Activated CD4-positive, alpha-beta memory T cell treated with anti-CD3 and anti-CD28 coated beads, Interleukin-2, amount 10 ng/mL, durations not matched to agents 7 days and 5 days (primary cell): ENCODE measurements at places on chromosomes 2 and 18. TPM values are rescaled to one million over a fixed set of nuclear protein-coding genes. Genes with fewer than 3 reads are reported as not detected.

ZNF516 gene
- 3.9 TPM for total RNA-seq

TUBA3E gene
- not detected for total RNA-seq

UGT1A5 gene
- total RNA-seq: not detected

NEU2 gene
- not detected for total RNA-seq

PNO1 gene
- total RNA-seq: 8.0 TPM

UGT1A10 gene
- not detected for total RNA-seq

PID1 gene
- total RNA-seq: not detected

MYL12B gene
- 371 TPM for total RNA-seq

PXDN gene
- total RNA-seq: not detected

CFC1B gene
- total RNA-seq: not detected

CXCR1 gene
- total RNA-seq: 2.7 TPM

SCN7A gene
- not detected for total RNA-seq

HEATR5B gene
- 19.3 TPM for total RNA-seq

CEP76 gene
- total RNA-seq: 14.8 TPM

IL1R1 gene
- 1.3 TPM for total RNA-seq

C1GALT1C1L gene
- not detected for total RNA-seq

POTEI gene
- not detected for total RNA-seq

CD8B2 gene
- not detected for total RNA-seq

DSEL gene
- total RNA-seq: 0.18 TPM

LHCGR gene
- total RNA-seq: not detected

GRCh38 chr2:11553661-11554398 is 20.0 kb downstream of the GREB1 start:
- DNase-seq: no peak

- no peak for DNase-seq
Observed at GRCh38 chr2:192377173-192377572, 182.4 kb upstream of the TMEFF2 start.

GRCh38 chr18:39599251-39599650 is 2033.7 kb upstream of the CELF4 start:
- DNase-seq: no peak

- DNase-seq: no peak
Observed at GRCh38 chr2:224171226-224171625, 132.1 kb upstream of the SERPINE2 start.

GRCh38 chr2:1563943-1564891 is 151.0 kb downstream of the TPO start:
- peak; percentile 27 for DNase-seq

DNA sequence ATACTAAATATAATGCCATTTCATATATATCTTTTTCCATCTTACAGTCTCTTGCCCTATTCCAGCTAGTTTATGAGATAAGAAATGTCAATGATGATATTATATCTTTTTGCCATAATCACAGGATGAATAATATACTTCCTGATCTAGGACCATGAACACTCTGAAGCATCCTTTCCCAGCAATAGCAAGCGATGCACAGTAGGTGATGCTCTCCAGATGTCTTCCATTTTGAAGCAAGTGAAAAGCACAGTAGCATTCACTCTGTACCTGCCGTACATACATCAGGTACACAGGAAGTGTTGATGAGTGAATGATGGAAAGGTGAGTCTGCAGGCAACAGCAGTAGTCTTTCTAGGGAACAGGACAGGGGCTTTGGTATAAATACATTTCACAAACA is 8.6 kb upstream of the SULT1C4 start:
- DNase-seq: no peak

DNA sequence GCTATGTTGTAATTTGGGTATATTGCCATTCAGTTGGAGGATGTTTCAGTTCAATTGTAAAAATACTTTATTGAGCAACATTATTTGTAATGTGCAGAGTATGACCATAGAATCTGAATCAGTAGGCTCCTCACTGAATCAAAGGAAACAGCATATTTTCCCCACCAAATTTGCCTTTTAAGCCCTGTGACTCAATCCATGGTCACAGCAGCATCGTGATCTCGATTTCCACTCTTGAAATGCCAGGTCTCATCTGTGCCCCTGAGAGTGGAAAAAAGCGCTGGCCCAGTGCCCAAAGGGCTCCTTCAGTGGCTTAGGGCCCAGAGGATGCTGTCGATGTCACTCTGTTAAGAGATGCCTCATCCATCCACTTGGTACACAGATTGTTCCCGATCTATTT is 57.5 kb downstream of the FHOD3 start:
- DNase-seq: no peak

- no peak for DNase-seq
Observed at GRCh38 chr2:227480528-227480927, 8.6 kb downstream of the AGFG1 start.

DNA sequence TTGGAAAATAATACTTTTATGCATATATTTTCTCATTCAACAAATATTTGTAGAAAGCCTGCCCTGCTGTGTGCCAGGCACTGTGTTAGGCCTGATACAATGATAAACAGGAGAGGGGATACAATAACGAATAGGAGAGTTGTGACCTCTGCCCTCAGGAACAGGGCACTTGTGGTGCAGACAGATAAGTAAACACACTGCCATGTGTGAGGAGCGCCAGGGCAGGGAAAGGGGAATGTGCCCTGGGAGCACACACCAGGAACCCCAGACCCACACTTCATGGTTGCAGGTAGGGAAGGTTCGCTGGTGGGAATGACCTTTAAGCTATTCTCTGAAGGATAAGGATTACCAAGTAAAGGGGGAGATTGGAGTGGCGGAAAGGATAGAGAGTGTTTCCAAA is 42.2 kb upstream of the DSC1 start:
- DNase-seq: no peak

GRCh38 chr2:120630031-120630701 is 105.5 kb upstream of the GLI2 start:
- DNase-seq: no peak

- no peak for DNase-seq
Observed at GRCh38 chr2:45210462-45211195, 201.4 kb upstream of the SIX2 start.

- no peak for DNase-seq
Observed at GRCh38 chr2:200839513-200839912, 24.9 kb downstream of the CLK1 start.

GRCh38 chr2:120624061-120624737 is 111.5 kb upstream of the GLI2 start:
- no peak for DNase-seq

GRCh38 chr2:238280083-238280825 is 8.2 kb downstream of the PER2 start:
- DNase-seq: no peak

DNA sequence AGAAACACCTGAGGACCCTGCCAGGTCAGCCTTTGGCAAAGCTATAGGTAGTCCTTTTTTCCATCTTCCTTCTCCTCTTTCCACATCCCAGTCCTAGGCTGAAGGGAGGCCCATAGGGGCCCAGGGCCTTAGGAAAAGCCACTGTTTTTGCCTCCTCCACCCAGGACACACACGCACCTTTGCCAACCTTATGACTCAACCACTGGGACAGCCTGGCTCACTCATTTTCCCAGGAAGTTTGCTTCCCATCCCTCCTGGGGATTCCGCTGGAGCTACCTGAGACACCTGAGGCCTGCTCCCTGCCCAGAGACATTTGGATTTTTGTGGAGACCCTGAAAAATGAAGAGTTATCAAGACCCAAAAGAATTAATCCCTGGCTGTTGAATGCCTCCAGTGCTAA is 273.4 kb upstream of the SIX2 start:
- DNase-seq: no peak

DNA sequence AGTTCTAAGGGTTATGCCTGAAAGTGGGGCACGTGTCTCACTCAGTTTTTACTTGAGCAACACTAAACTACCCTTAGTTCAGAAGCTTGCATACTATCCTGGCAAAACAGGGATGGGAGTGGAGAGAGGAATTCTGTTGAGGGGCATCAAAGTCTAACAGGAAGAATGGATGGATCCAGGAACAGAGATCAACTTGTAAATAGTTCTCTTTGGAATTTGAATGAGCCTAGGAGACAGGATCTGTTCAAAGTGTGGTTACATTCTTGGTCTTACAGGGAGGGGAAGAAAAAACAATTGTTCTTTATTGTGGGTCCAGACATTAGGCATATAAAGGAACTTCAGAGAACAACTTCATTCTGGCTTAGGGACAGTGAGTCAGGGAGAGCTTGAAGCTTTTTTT is 560.2 kb downstream of the CNTNAP5 start:
- no peak for DNase-seq

GRCh38 chr2:70094978-70095719 is 7.9 kb downstream of the PCBP1 start:
- DNase-seq: peak; percentile 68

GRCh38 chr2:188189356-188189755 is 102.3 kb upstream of the GULP1 start:
- DNase-seq: no peak

DNA sequence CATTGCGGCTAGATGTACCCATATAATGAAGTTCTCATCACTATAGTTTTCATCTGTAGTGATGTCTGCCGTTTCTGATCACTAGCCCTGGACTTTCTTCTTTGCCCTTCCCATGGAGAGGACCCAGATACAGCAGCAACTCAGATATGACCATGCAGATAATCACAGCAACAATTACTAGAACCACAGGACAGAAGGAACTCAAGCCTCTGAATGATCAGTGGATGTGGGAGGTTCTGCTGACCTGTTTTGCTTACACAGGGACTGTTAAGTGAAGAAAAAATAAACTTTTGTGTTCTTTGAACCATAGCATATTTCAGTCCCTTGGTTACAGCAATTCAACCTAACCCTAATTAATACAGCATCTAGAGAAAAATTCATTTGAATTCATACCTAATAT is 62.7 kb downstream of the ACVR1 start:
- no peak for DNase-seq

GRCh38 chr2:229520691-229521096 is 193.7 kb downstream of the DNER start:
- no peak for DNase-seq

GRCh38 chr2:122478771-122479170 is 723.3 kb downstream of the TSN start:
- DNase-seq: no peak

GRCh38 chr2:162521871-162522650 is 178.1 kb downstream of the GCA start:
- no peak for DNase-seq

DNA sequence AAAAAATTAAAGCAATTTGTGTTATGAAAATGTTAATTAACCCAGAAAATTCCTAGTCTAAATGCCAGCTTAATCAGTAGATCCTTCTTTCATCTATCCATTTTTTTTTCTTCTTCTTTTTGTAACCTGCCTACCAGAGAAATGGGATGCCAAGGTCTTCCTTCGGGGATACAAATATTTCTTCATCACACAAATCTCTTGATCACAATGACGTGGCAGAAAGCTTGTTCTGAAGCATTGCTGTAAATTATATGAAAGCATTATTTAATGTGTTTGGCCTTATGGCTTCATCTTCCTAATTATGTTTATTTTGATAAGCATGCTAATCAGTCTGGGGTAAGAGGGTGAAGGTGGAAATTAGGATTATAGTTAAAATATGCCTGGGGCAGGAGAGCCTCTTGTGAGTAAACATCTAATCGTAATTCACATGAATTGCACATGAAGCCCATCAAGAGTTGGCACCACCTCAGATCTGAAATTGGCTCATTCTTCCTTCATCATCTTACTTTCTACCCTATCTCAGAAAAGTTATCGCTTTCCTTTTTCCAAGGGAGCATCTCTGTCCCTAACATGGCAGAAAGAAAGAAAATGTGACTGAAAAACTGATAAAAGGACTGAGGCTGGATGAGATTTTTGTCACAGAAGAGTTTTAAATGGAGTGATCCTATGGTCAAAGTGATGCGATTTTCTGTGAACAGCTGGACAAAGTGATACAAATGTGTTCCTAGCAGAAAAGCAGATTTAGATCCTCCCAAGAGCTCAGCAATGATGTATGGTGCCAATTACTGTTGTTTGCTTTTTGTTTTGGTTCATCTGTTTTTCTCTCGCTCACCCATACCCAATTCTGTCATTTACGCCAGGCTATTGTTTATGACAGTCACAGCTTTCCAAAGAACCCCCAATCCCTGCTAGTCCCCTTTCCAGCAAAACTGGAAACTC is 76.9 kb upstream of the PMAIP1 start:
- no peak for DNase-seq

DNA sequence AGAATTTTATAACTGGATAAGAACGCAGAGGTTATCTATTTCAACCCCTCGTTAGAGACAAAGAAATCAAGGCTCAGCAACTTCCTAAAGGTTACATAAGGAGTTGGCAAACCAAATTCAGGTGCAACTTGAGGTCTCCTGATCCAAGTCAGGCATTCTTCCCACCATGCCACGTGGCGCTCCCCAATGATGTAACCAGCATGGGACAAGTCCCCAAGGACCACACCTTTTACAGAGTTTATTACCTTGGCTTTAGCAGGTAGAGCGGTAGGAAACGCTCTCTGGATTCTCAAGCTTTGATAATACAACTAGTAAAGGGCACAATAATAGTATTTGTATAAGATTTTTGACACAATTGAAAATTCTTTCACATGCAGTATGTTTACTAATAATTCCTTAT is 26.7 kb upstream of the MBOAT2 start:
- no peak for DNase-seq

DNA sequence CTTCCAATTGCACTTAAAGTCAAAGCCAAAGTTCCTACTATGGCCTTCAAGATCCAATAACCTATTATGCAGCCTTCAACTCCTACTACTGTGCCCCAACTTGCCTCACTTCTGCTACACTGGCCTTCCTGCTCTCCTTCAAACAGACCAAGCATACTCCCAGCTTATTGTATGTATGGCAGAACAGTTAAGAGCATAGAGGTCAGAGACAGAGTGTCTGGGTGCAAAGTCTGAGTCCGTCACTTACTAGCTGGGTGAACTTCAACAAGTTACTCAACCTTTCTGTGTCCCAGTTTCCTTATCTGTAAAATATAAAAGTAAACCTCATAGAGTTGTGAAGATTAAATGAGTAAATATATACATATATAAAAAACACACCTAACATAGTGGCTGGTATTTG is 37.2 kb downstream of the YES1 start:
- no peak for DNase-seq

DNA sequence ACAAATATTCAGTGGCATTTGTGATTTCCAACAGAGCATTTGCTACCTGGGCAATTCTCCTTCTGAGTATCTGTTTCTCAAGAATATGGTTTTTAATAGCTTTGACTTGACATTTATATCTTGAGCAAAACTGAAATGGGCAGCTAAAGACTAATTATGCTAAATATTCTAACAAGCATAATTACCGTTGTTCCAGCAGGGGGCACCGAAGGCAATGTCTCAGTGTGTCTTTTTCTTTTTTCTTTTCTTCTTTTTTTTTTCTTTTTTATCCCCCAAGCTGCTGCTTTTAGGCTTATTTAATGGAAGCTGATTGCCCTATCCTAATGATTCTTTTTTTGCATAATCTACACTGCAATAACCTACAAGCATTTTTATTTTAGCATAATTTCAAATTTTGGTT is 138.9 kb upstream of the NABP1 start:
- DNase-seq: peak; percentile 30

GRCh38 chr18:8389391-8390340 is 219.6 kb upstream of the RAB12 start:
- peak; percentile 37 for DNase-seq

- DNase-seq: no peak
Observed at GRCh38 chr18:35084494-35085449, 43.6 kb downstream of the MAPRE2 start.

- no peak for DNase-seq
Observed at GRCh38 chr2:215577356-215577755, 141.5 kb upstream of the FN1 start.

GRCh38 chr2:29525921-29526320 is 395.5 kb downstream of the ALK start:
- no peak for DNase-seq
